Uterus (tissue), 4 donors: ENCODE measurements at places on chromosomes 3 and 15. TPM values are rescaled to one million over a fixed set of nuclear protein-coding genes. Genes with fewer than 3 reads are reported as not detected.

The ZNF280D gene
- total RNA-seq: 83.3 TPM

DNA sequence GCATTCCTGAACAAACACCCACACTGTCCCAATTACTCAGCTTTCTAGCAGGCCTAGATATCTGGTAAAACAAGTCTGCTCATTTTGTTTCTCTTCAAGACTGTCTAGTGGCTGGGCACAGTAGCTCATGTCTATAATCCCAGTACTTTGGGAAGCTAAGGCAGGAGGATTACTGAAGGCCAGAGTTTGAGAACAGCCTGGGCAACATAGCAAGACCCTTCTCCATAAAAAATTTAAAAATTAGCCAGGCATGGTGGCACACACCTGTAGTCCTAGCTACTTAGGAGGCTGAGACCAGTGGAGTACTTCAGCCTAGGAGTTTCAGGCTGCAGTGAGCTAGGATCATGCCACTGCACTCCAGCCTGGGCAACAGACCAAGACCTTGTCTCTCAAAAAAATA lies 6.2 kb upstream of the PTPN23 start:
- no peaks in the 10 kb centered on the region for H3K36me3 ChIP-seq
- H3K4me3 ChIP-seq: no peak overlapping the region
- DNase-seq: no peak
- no peak overlapping the region for H3K27ac ChIP-seq

DNA sequence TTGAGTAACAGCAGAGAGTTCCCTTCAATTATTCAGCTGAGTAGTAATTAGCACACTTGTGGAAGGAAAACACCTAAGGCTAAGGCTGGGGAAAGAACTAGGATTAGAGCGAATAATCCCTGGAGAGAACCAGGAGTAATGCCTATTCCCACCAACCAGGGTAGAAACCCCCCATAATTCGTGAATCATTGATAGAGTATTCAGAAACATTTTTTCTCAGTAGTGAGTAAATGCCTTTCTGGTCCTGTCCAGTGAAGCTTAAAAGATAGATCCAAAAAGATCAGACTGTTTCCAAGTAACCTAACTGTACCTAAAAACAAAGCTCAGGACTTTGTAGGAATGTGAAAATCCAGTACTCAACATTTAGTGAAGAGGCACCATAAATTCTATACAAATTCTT lies 71.2 kb downstream of the DGKG start:
- H3K36me3 ChIP-seq: no peaks in the 10 kb centered on the region
- no peak for DNase-seq
- H3K4me1 ChIP-seq: no peaks in the 10 kb centered on the region
- H3K27me3 ChIP-seq: no peaks in the 10 kb centered on the region
- H3K27ac ChIP-seq: no peak overlapping the region

DNA sequence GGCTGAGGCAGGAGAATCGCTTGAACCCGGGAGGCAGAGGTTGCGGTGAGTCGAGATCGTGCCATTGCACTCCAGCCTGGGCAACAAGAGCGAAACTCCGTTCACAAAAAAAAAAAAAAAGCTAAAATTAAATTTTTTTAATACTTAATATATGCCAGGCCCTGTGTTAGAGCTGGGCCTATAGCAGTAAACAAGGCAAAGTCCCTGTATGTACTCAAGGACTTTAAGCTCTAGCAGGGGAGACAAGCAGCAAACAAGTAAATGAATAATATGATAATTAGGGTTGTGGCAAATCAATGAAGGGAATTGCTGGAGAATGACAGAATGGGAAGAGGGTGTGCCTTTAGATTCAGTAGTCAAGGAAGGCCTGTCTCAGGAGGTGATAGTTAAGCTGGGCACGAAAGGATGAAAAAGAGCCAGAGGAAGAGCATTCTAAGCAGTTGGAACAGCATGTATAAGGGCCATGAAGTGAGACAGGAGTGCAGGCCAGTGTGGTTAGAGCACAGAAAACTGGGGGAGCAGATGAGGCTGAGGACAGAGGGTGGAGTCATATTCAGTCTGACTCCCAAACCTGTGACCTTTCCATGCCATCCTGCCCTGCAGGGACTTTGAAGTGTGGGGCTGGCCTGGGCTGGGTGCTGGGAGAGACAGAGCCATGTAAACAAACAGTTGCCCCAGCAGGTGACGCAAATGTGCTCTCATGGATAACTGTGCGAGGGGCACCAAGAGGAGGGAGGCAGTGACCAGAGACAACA lies 6.6 kb upstream of the RAF1 start:
- no peak for DNase-seq
- H3K27me3 ChIP-seq: no peaks in the 10 kb centered on the region
- no peak overlapping the region for H3K27ac ChIP-seq
- H3K4me1 ChIP-seq: no peaks in the 10 kb centered on the region
- H3K4me3 ChIP-seq: no peak overlapping the region

The HRG gene
- total RNA-seq: not detected

DNA sequence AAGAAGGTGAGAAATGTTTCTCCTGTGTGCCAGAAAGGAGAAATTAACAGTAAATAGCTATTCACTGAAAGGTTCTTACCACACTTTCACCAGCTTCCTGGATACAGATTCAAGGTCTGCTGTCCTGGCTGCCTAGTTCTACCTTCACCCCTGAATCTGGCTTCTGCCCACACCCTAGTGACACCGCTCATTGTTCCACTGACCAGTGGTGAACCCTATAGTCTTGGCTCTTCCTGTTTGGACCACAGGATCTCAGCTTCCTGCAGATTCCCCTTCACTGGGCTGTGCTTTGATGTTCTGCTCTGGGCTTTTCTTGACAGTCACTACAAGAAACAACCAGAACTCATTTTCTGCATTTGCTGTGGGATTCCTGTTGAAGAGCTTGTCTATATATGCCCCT lies 250.0 kb downstream of the XXYLT1 start:
- H3K27me3 ChIP-seq: no peaks in the 10 kb centered on the region
- no peaks in the 10 kb centered on the region for H3K4me1 ChIP-seq
- no peak overlapping the region for H3K4me3 ChIP-seq
- H3K36me3 ChIP-seq: no peaks in the 10 kb centered on the region

The AP3B2 gene
- total RNA-seq: 2.2 TPM

GRCh38 chr3:130679218-130679617 lies 67.4 kb downstream of the PIK3R4 start:
- H3K4me3 ChIP-seq: no peak overlapping the region
- no peaks in the 10 kb centered on the region for H3K36me3 ChIP-seq
- no peak overlapping the region for H3K27ac ChIP-seq
- H3K4me1 ChIP-seq: no peaks in the 10 kb centered on the region

DNA sequence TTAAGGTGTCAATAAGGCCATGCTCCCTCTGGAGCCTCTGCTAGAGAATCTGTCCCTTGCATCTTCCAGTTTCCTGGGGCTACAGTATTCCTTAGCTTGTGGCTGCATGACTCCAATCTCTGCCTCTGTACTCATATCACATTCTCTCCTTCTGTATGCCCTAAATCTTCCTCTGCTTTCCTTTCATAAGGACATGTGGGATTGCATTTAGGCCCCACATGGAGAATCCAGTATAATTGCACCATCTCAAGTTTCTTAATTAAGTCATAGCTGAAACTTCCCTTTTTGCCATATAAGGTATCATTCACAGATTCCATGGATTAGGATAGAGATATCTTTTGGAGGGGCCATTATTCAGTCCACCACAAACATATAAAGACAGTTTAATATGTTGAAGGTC lies 409.8 kb upstream of the TMCO5A start:
- H3K4me3 ChIP-seq: no peak overlapping the region
- H3K36me3 ChIP-seq: no peaks in the 10 kb centered on the region
- no peaks in the 10 kb centered on the region for H3K4me1 ChIP-seq
- no peak overlapping the region for H3K27ac ChIP-seq
- no peak for DNase-seq

The MST1R gene
- total RNA-seq: under 0.01 TPM

- H3K27me3 ChIP-seq: no peaks in the 10 kb centered on the region
- H3K4me1 ChIP-seq: peaks cover 8% of the 10 kb centered on the region
- no peak for DNase-seq
- no peaks in the 10 kb centered on the region for H3K36me3 ChIP-seq
- peak overlapping the region; percentile 93 for H3K27ac ChIP-seq
These were observed 6.9 kb downstream of the MITF start for GRCh38 chr3:69746119-69746518.

- H3K4me1 ChIP-seq: no peaks in the 10 kb centered on the region
- DNase-seq: no peak
- H3K27ac ChIP-seq: no peak overlapping the region
- H3K4me3 ChIP-seq: no peak overlapping the region
- no peaks in the 10 kb centered on the region for H3K27me3 ChIP-seq
These were observed 68.6 kb upstream of the CCDC39 start for GRCh38 chr3:180747805-180748361.

GRCh38 chr15:37245358-37245757 lies 145.0 kb upstream of the MEIS2 start:
- H3K27me3 ChIP-seq: no peaks in the 10 kb centered on the region
- DNase-seq: no peak
- H3K4me3 ChIP-seq: no peak overlapping the region
- no peak overlapping the region for H3K27ac ChIP-seq
- H3K4me1 ChIP-seq: no peaks in the 10 kb centered on the region

DNA sequence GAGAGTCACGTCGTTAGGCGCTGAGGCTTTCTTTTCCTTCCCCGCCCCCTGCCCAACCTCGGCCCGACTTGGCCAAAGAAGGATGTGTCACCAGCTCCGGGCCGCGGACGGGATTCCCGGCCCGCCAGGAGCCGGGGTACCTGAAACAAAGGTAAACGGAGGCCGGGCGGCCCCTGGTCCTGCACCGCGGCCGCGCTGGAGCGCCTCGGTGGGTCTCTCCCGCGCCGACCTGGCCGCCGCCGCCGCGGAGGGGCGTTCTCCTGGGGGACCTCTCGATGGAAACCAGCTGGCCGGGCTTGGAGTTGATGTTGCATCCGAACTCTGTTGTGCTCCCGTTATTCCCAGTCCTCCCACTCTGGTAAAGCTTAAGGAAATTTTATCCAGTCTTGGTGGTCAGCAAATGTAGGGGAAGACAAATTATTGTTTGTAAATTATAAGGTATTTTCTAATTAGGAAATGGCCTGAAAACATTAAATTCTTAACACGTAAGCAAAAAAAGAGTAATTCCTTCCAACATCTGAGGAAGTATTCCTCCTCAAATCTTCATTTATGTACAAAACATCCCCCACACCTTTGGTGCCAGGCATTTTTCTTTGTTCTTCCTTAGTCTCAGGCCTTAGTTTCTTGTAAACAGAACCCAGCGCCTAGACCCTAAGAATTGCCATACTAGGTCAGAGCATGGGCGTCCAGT lies 888 bp downstream of the PPP2R3A start:
- DNase-seq: no peak
- no peaks in the 10 kb centered on the region for H3K27me3 ChIP-seq
- no peaks in the 10 kb centered on the region for H3K4me1 ChIP-seq
- H3K27ac ChIP-seq: peak overlapping the region; percentile 93

The GOLGA6D gene
- total RNA-seq: not detected

The ARMC8 gene
- total RNA-seq: 38.7 TPM

DNA sequence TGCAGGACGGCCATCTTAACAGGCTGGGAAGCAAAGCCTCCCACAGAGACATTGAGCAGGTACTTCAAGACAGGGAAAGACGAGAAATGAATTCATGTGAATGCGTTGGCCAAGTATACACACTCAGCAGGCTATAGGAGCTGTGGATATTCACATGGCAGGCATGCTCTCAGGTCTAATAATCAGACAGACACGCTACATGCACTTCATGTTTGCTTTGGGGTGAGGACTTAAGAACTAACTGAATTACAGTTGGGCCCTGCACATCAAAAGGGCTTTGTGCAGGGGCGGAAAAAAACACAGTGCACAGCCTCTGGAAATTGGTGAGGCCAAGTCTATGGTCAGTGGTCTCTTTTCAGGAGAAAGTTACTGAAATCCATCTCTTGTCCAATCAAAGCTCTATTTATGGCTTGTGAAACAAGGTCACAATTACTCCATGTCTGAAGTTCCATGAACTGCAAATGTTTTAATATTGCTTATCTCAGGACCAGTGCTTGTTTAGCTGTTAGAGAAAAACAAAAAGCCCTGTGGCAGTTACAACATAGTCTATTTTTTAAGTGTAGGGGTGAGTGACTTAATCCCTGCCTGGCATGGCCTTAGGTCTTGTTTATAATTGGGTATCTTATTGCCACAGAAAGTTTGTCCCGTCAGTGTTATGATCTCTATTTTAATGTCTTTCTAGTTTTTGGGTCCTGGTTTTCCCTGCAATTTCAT lies 100.6 kb upstream of the GOLGA6L6 start:
- no peak for DNase-seq
- no peaks in the 10 kb centered on the region for H3K4me1 ChIP-seq
- H3K27ac ChIP-seq: no peak overlapping the region
- no peaks in the 10 kb centered on the region for H3K27me3 ChIP-seq
- H3K36me3 ChIP-seq: no peaks in the 10 kb centered on the region
- no peak overlapping the region for H3K4me3 ChIP-seq

The POPDC2 gene
- total RNA-seq: 6.2 TPM

The ZBTB11 gene
- 19.1 TPM for total RNA-seq

GRCh38 chr3:135082706-135083105 lies 287.6 kb downstream of the EPHB1 start:
- no peaks in the 10 kb centered on the region for H3K4me1 ChIP-seq
- no peak overlapping the region for H3K4me3 ChIP-seq
- no peaks in the 10 kb centered on the region for H3K27me3 ChIP-seq
- DNase-seq: no peak
- H3K27ac ChIP-seq: no peak overlapping the region
- no peaks in the 10 kb centered on the region for H3K36me3 ChIP-seq

The NANOGP8 gene
- not detected for total RNA-seq

GRCh38 chr15:66433726-66434125 lies 47.0 kb downstream of the MAP2K1 start:
- no peaks in the 10 kb centered on the region for H3K36me3 ChIP-seq
- no peak overlapping the region for H3K27ac ChIP-seq
- DNase-seq: no peak
- no peak overlapping the region for H3K4me3 ChIP-seq
- no peaks in the 10 kb centered on the region for H3K4me1 ChIP-seq
- H3K27me3 ChIP-seq: no peaks in the 10 kb centered on the region

The ATP1B3 gene
- total RNA-seq: 43.5 TPM

DNA sequence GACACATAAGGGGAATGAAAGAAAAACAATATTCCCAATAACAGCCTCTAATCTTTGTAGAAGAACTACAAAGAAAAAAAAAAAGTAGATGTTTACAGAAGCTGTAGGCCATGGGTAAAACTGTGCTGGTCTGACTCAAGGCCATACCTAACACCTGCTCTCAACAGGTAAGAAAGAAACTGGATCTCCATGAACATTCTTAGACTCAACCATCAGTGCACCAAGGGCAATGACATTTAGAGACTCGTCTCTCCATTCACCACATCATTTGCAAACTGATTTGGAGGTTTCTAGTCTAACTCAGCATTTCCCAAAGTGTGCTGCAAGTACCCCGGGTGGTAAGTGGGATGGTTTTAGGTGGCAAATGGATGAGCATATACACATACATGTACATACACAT lies 164.2 kb downstream of the FOXP1 start:
- H3K36me3 ChIP-seq: no peaks in the 10 kb centered on the region
- H3K27me3 ChIP-seq: no peaks in the 10 kb centered on the region
- H3K27ac ChIP-seq: no peak overlapping the region

DNA sequence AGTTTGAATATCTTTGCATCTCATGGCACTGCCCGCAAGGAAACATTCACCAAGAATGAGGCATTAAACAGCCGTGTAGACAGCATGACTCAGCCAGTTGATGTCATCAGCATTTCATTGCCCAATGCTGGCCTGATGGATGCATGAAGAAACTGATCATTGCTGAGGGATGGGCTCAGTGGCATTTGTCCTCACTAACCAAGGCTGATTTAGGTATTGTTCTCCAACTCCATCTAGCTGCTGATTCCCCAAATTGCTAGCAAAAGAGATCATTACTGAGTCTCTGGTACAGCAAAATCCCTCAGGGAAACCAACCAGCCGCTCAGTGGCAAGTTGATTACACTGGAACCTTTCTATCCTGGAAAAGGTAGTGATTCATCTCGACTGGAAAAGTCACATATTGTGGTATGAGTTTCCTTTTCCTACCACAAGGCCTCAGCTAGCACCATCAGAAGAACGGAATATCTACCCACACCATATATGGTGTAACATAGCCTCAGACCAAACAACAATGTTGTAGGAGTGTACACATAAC lies 186.5 kb upstream of the GAP43 start:
- H3K36me3 ChIP-seq: no peaks in the 10 kb centered on the region
- no peak overlapping the region for H3K4me3 ChIP-seq
- no peak overlapping the region for H3K27ac ChIP-seq
